ENCODE measurements at places on chromosomes 5 and 9.

DNA sequence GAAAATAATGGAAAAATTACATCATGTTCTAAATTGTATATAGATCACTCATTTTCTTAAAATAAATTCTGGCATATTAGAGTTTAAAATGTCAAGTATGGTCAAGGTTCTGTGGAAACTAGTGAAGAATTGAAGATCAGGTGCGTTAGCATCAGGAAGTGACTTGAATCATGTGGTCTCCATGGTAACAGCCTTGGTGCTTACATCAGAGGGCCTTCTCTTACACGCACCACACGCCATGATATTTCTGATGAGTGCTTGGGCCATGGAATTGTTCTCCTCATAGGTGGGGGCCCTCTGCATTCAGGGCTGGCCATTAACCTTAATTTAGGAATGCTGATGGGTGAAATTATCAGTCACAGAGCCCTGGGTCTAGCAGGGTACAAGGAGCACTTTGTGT is 288.1 kb upstream of the EFNA5 start:
- DNase-seq, result no peak

DNA sequence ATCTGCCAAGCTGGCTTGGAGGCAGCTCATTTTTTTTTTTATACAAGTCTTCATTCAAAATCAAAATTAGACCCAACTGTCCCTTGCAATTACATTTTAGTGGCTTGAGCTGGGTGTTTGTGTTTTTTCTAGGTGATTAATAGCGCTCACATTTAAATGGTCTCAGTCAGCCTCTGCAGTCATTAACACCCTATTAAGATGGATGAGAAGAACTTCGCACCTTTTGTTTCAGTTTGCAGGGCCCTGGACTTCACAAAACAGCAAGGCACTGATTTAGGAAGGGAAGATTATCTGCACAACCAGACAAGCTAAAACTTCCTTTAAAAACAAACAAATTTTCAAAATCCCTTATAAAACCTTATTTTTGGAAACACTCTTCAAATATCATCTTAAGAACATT is 374.8 kb downstream of the EFNA5 start:
- DNase-seq, result no peak

DNA sequence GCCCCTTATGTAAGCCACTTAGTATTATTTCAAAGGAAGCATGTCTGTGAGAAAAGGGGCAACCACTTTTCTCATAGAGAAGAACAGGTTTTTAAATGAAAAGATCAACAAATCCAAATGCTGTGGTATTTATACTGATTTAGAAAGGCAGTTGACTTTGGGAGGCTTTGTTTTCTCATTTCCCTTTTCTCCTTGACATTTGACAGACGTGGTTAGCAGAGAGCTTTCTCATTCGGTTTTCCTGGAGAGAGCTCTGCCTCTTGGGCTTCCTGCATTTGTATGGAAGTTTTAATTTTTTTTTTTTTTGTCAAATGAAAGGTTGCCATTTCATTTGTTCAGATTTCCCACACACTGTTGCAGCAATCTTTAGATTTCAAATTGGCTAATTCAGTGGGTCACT is 62.5 kb downstream of the EXOSC2 start:
- no peak for DNase-seq

DNA sequence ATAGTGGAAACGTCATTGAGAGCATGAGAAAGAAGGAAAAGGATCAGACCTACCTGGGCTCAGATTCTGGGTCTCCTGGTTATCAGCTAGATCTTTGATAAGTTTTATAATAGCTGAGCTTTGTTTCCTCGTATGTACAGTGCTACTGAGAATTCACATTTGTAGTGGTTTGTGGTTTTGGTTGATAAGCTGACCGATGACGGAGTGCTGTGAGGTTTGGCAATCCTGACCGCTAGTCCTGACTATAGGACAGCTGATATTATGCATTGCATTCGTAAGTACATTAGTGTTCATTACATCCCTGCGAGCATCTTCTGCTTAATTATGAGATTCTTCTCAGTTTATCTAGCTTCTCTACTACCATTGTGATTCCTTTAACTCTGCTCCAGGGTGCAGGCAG is 190.7 kb upstream of the SLC27A6 start:
- DNase-seq, result no peak

GRCh38 chr5:105993027-105993426 is 1677.7 kb downstream of the EFNA5 start:
- DNase-seq, result no peak
